ENCODE measurements at places on chromosomes 16 and 17. TPM values are rescaled to one million over a fixed set of nuclear protein-coding genes. Genes with fewer than 3 reads are reported as not detected.

Gene EFNB3
- total RNA-seq: 0.13 TPM

Gene GPRC5B
- 39.3 TPM for total RNA-seq

Gene SNN
- 46.0 TPM for total RNA-seq

Gene HSD17B1
- 0.39 TPM for total RNA-seq

Gene OR1E2
- not detected for total RNA-seq

Gene MYL11
- not detected for total RNA-seq

Gene TAT
- not detected for total RNA-seq

DNA sequence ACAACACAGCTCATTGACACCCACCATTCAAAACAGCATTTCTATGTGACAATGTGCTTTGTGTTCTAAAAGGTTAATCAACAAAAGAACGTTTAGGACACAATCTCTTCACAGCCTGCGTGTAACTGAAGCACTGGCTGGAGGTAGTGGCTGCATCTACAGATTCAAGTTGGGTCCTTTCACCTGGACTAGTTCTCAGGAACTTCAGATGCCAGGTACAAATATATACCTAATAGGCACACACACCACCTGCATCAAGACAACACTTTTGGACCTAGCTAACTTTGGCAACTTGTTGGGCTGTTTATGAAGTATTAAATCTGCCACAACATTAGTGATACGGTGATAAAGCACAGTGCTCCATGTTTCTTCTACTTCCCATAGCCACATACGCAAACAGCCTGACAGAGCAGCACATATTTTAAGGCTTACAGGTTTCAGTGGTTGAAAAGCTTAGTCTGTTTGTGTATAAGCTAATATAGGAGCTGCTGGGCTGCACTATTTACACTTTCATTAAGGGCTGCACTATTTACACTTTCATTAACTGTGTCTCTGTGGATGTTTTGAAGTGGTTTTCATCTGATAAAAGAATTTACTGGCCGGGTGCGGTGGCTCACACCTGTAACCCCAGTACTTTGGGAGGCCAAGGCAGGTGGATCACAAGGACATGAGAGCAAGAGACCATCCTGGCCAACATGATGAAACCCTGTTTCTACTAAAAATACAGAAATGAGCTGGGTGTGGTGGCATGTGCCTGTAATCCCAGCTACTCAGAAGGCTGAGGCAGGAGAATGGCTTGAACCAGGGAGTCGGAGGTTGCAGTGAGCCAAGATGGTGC is 132.6 kb downstream of the PARN start:
- DNase-seq: no peak

DNA sequence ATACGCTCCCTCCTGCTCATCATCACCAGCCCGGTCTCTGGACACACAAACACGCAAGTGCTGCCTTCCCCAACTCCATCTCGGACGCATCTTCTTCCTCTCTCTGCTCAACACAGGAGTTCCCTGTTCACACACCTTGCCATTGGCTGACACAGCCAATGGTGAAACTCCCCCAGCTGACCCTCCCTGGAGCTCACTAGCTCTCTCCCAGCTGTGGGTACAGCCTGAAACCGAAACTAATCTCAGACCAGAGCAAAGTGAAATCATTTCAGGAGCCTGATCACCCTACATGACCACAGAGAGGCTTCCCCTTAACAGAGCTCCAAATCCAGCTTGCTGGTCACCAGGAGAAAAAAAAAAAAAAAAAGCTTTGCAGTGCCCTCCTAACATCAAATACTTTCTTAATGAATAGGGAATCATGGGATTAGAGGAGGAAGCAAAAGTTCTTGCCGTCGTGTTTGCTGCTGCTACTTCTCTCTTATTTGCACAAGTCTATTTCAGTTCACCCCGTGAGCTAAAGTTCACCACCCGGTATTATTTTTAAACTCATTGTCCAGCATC is 8.3 kb downstream of the CUEDC1 start:
- DNase-seq: peak; percentile 64

DNA sequence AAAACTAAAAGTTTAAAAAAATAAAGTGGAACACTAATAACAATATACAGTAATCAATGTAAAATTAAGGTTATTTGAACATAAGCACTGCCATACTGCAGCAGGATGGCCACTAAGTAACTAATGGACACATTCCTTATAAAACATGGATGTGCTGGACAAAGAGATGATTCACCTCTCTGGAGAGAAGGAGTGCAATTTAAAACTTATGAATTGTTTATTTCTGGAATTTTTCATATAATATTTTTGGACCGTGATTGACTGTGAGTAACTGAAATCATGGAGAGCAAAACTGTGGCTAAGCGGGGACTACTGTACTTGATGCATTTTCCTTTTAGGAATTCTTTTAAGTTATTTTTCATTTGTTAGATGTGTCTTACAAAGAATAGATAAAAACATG is 21.8 kb downstream of the CBFB start:
- no peak for DNase-seq

GRCh38 chr16:26747760-26748159 is 319.0 kb upstream of the C16orf82 start:
- DNase-seq: no peak

DNA sequence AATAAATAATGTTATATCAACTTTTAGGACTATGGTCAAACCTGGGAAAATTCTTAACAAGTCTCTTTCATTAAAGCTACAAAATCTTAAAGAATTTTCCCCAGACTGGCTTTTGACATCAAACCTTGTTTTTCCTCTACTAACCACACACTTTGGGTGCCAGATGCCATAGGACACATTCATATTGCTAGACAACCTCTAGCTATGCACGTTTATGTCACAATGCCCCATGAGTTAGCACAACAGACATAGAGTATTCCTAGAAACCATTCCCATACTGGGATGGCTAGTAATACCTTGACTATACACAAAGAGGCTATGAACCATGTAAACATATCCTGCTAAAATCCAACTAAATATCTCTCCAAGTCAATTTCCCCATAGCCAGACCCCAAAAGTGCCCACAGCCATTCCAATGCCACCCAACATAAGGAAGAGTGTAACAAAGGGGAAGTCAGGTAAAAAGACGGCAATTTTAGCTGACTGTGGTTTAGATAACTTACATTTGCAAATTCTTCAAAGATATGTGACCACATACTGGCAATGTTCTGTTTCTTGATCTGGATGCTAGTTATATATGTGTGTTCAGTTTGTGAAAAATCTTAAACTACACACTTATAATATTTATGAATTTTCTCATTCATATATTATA is 23.4 kb downstream of the SMURF2 start:
- DNase-seq: no peak

DNA sequence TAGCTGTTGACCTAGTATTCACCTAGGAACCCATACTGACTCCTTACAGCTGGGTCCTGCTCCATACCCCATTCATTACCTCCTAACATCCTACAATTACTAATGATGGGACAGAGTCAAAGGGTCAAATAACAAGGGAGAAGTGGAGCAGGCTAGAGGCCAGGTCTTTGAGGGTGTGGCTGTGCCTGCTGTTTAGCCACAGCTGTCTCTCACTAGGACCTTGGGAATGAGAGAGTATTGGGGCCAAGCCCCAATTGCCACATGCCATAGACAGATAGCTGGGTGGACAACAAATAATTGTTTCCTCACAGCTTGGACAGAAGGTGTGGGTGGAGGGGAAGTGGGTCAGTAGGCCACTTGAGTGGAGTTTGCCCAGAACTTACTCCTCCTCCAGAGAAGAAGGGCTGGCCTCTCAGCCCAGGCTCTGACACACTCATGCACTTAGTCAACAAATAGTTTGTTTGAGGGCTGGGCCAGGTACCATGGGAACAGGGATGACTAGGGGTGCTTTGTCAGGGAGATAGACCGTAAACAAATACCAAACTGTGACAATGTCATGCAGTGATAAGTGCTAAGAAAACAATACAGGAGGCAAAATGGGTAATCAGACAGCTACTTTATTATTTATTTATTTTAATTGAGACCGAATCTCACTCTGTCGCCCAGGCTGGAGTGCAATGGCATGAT is 10.2 kb upstream of the CENPT start:
- DNase-seq: peak; percentile 95

- no peak for DNase-seq
Observed at GRCh38 chr16:84514874-84515835, 10.7 kb upstream of the MEAK7 start.

DNA sequence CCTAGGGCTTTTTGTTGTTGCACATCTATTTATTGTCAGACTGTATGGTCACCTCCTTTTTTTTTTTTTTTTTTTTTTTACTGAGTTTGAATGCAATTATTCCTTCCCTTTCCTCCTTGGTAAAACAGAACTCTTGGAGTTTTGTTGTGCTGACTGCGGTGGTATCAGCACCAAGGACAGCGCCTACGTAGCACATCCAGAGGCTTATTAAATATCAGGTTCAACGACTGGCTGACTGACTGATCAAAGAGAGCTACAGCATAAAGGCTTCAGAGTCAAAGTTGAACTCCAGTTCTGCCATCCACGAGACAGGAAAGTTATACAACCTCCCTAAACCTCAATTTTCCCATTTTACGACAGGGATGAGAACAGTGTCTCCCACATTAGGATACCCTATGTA is 86.1 kb upstream of the RBFOX1 start:
- no peak for DNase-seq

DNA sequence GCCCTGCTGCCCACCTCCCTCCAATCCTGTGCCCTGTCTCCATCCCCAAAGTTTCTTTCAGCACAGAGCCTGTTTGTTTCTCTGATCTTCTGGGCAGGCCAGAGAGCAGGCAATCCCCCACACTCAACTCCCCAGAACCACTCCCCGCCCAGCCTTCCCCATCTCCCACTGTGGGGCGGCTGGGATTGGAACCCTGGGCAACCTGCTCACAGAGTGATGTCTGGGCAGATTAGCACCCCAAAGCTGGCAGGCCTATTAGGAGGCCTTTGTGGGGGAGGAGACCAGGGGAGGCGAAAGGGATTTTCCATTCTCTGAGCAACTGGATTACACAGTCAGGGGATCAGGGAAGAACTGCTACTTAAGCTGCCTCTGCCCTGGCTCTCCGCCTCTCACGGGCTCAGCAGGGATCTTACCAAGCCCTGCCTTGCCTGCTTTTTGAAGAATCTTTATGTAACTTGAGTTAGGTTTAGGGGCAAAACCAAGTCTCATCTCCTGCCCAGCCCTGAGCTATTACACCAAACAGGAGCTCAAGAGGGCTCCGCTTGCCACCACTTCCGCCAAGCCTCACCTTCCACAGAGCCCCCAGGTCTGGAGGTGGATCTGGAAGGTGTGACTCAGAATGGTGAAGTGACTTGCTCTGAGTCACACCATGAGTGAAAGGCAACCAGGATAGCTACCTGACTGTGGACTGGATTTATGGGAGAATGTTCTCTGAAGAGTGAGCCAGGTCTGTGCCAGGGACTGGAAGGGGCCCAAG is 16.0 kb upstream of the LHX1 start:
- no peak for DNase-seq

DNA sequence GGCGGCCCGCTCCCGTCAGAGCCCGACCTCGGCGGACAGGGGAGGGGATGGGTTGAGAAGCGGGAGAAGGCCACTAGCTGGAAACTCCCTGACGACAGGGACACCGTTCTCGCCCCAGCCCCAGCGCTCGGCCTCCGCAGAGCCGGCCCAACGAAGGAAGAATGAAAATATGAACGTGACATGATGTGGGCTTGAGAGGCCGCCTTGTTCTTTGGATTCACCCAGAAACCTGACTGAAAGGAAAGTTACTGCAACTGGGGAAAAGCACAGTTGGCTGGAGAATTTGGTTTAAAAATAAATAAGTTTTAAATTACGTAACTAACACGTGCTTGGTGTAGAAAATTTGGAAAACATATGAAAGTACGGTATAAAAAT is 21.1 kb downstream of the NPTX1 start:
- peak; percentile 66 for DNase-seq

DNA sequence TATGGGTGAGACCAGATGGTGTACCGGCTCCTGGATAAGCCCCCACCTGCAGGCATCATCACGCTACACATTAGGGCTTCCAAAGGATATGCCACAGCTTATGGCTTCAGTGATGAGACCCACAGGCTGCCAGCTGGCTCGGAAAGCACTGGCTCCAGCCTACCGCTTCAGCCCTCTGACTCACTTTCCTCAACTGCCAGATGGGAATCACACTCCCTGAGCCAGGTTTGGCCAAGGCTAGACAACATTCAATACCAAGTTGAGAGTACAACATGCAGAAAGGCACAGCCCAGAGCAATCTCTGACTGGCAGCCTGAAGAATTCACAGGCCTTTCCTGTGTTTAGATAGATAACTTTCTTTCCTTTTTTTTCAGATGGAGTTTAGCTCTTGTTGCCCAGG is 10.3 kb downstream of the CENPV start:
- DNase-seq: peak; percentile 67

GRCh38 chr16:19754644-19755036 is 36.6 kb downstream of the IQCK start:
- no peak for DNase-seq

DNA sequence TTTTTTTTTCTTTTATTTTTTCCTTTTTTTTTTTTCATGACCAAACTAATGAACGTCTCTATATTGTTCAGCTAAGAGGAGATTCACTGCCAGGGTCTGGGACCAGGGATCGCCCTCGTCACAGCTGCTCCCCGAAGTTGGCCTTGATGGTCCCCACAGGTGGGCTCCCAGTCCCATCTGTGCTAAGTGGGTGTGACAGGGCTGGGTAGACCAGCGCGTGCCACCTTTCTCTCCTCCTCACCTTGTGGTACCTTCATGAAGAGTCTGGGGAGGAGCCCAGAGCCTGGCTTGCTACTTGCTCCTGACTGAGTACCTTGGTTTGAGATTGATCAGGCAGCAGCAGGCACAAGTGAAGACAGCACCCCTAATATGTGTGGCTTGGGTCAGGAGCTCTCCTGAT is 6.5 kb upstream of the FOXF1 start:
- DNase-seq: no peak

- DNase-seq: no peak
Observed at GRCh38 chr16:85302018-85302847, 190.0 kb upstream of the CIBAR2 start.

- no peak for DNase-seq
Observed at GRCh38 chr17:66455060-66455459, 152.6 kb downstream of the PRKCA start.
